ENCODE measurements at places on chromosomes 6 and 20.

GRCh38 chr6:105880030-105880492, 206.1 kb upstream of the PRDM1 start:
- no peak for DNase-seq

GRCh38 chr6:107154131-107154800, 39.0 kb upstream of the BEND3 start:
- peak; percentile 98 for DNase-seq

DNA sequence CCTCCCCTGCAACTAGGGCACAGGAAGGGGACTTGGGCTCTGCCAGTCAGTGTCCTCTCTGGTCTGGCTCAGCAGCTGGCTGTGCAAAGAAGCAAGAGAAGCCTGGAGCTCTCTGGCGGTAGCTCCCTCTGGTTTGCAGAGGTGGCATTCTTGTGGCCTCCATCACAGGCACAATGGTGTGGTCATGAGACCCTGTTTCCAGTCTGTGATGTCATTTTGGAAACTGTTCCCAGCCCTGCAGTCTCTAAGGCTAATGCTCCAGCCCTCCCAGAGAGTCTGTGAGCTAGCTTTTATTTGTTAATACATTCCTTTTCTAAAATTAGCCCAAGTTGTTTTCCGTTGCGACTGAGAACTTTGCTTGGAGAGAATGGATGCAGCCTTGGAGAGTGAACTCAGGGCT, 69.5 kb upstream of the FOXQ1 start:
- DNase-seq: no peak

DNA sequence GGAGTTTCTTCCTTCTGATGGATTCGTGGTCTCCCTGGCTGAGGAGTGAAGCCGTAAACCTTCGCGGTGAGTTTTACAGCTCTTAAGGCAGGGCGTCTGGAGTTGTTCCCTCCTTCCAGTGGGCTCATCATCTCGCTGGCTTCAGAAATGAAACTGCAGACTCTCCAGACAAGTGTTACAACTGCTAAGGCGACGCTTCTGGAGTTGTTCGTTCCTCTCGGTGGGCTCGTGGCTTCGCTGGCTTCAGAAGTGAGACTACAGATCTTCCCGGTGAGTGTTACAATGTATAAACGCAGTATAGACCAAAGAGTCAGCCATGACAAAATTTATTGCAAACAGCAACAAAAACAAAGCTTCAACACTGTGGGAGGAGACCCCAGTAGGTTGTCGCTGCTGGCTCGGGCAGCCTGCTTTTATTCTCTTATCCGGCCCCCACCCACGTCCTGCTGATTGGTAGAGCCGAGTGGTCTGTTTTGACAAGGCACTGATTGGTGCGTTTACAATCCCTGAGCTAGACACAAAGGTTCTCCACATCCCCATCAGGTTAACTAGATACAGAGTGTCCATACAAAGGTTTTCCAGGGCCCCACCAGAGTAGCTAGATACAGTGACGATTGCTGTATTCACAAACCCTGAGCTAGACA, 113.2 kb downstream of the GPX5 start:
- no peak for DNase-seq

- DNase-seq: no peak
Measured at GRCh38 chr6:108576709-108577108, 16.0 kb downstream of the FOXO3 start.

GRCh38 chr20:20793591-20793990, 81.1 kb upstream of the RALGAPA2 start:
- no peak for DNase-seq

DNA sequence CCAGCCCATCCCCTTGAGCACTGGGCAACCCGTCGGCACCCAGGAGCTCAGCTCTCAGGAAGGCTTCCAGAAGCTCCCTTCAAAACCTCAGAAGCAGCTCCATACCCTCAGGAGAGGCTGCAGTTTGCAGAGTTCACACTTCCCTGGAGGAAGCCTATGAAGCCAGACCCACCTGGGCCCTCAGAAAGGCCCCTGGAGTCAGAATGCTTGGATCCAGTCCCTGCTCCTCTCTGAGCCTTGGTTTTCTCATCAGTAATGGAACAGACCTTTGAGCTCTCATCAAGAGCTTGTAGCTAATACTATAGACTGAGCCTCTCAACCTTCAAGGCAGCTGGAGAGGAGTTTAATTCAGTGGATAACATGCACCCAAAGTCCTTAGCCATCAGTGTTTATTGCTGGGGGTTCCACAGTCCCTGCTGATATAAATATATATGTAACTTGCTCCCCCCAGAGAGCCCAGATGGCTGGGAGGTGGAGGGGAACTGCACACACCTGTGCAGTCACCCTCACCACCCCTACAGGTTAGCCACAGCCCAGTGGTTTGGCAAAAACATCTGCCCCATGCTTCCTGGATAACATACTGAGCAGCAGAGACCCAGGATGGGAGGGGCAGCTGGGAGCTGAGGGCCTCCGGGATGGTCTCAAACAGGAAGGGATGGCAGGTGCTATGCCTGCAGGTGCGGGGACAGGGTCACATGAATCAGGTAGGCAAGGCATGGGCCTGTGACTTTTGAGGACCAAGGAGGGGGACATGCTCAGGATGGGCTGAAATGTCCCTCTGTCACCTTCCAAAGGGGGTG, 120.1 kb downstream of the SNX5 start:
- DNase-seq: peak; percentile 29

DNA sequence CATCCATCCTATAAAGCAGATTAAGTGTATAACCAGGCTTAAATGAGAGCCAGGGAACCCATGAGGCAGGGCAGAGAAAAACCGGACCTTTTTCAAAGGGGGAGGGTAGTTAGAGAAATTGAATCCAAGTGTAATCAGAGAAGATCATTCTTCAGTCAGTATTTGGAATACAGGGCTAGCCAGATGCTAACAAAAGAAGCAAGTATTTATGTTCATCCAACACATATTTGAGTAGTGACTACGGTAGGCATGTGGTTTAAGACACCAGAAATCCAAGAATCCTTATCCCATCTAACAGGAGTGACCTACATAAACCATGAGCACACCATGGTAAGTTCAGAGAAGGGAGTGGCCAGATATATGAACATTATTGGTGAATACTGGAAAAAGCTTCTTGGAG, 46.8 kb upstream of the FAM83C start:
- no peak for DNase-seq

DNA sequence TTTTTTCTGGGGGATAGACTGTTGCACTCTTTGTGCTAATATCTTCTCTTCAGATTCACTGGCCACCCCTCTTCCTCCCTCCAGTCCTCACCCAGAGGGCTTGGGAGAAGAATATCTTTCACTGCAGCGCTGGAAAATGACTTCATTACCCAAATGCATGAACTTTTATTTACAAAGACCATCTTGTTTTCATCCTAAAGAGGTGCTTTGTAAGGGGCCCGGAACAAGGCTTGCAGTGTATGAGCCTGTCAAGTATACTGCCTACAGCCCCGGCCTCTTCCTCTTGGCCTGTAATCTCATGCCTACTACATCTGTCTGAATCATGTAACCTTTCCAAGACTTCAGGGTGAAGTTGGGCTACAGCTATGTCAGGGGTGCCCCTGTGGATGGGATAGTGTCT, 554 bp upstream of the LAMA4 start:
- no peak for DNase-seq

DNA sequence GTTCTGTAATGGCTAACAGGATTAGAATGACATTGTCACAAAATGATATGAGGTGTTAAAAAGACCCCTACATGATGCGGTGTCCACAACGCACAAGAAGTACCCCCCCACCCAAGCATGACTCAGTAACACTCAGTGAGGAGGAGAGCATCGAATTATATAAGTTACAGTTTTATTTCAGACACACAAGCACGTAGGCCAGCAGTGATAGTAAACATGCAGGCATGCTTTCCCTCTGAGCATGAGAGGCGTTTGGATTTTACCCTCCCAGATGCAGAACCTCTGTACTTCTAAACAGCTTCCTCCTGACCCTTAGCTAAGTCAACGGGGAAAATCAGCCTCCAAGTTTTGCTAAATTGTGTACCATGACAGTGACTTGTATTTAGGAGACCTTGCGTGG, 23.9 kb downstream of the GNAS start:
- DNase-seq: no peak

DNA sequence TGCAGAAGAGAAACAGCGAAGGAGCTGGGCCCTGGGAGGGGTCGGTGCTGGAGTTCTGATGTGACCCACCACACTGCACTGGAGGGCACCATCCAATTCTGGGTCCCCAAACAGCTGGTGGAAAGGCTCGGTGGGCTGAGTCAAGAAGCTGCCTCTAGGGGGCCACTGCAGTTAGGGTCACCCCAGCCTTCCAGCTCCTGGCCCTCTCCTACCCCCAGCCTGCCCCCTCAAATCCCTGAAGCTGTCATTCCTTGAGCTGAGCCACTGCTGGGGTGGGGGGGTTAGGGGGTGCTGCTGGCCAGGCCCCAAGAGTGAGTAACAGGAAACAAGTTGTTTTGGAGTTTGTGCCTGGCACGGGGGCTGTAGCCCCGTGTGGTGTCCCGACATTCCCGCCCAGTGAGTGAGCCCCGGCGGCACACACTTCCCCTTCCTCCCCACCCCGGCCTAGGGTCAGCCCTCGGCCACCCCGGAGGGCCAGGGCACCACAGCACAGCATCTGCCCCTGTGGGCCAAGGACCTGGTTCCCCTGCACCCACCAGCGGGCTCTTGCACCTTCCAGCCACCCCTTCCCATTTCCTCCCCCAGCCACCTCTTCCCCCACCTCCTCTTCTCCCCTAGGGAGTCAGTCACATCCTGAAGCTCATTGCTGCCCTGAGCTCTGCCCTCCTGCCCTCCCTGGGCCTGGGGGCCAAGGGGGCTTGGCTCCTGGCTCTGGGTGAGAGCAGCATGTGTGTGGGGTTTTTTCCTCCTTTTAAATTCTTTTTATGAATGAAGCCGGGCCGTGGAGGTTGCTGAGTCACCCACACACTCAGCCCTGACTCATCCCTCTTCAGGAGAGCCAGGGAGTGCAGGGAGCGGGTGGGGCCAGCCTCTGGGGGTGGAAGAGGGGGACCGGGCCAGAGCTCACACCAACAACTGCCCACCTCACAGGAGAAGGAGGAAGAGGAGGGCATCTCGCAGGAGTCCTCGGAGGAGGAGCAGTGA, 4.6 kb downstream of the SMIM29 start:
- no peak for DNase-seq

GRCh38 chr20:57897156-57897874, 187.5 kb upstream of the PMEPA1 start:
- no peak for DNase-seq

GRCh38 chr6:36067374-36068011, 39.9 kb downstream of the MAPK14 start:
- DNase-seq: no peak

DNA sequence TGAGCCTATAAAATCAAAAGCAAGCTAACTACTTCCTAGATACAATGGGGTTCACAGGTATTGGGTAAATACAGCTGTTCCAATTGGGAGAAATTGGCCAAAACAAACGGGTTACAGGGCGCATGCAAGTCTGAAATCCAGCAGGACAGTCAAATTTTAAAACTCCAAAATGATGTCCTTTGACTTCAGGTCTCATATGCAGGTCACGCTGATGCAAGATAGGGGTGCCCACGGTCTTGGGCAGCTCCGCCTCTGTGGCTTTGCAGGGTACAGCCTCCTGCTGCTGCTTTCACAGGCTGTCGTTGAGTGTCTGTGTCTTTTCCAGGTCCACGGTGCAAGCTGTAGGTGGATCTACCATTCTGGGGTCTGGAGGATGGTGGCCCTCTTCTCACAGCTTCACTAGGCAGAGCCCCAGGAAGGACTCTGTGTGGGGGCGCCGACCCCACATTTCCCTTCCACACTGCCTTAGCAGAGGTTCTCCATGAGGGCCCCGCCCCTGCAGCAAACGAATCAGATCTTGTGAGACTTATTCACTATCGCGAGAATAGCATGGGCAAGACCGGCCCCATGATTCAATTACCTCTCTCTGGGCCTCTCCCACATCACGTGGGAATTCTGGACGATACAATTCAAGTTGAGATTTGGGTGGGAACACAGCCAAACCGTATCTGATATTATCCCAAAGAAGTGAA, 11.9 kb upstream of the SMIM29 start:
- no peak for DNase-seq

- DNase-seq: no peak
Measured at GRCh38 chr6:26299286-26300042, 65.5 kb upstream of the BTN3A2 start.

DNA sequence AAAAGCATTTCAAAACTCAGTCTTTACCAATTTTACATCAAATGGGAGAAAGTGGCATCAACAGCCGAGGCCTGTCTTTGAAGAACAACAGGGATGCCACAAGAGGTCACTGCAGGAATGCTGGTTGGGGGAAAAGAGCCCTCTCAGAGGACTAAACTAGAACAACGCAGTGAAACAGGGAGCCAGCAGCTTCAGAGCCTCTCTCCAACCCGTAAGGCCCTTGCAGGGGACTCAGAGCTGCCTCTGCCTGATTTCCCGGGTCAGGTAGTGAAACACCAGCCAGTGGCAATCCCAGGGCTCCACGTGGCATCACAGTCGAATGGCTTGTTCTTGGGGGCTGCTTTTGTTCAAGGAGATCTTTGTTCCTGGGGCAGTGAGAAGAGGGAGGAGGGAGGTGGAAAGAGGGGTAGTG, 55.0 kb upstream of the KCNK16 start:
- DNase-seq: peak; percentile 38

DNA sequence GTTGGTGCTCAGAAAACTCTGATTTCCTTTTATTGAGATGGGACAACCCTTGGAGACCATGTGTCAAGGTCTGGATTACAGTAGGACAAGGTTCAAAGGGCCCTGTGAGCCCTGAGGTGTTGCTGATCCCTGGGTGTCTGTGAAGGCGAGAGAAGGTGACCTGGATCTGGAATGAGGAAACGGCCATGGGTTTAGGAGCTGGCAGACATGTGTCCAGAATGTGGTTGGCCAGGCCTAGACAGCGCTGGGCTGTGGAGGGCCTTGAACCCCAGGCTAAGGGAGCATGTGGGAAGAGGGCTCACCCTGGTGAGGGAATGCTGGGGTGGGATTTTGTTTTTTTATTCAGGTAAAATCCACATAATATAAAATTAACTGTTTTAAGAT, 24.9 kb downstream of the PCMTD2 start:
- DNase-seq: no peak

DNA sequence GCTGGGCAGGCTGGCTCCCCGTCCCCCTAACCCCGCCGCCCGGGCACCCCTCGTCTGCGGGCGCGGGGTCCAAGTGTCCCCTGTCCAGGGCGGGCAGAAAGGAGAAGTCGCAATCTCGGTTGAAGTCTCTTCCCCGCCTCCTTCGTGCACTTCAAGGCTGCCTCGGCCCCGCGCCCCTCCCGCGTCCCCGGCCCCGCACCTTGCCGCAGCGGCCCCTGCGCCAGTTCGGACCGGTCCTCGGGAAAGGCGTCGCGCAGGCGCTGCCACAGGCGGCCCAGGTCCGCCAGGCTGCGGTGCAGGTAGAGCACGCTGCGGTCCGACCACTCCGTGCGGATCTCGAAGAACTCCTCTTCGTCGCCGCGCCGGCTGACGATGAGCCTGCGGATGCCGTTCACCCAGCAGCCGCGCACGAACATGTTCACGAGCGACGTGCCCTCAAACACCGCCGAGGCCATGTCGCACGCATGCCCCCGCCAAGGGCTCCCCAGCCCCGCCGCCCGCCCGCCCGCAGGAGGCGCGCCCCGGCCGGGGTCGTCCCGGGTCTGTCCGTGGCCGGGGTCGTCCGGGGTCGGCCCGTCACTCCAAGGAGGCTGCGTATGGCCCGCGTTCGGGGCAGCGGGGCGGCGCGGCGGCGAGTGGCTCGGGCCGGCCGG, at the start of gene PXDC1:
Gene PXDC1, minus strand, starts transcription at position 637 of the 653 bp plus-strand sequence. Its CDS starts 182 bp downstream, at position 455.
- DNase-seq: no peak

- DNase-seq: no peak
Measured at GRCh38 chr6:33177552-33178446, 14.5 kb downstream of the COL11A2 start.

GRCh38 chr6:4675121-4675520, 101.1 kb upstream of the CDYL start:
- DNase-seq: no peak

All from DMS153 (cell line).